ENCODE measurements at places on chromosomes 7 and 10.

GRCh38 chr7:4226524-4226882 is 455.6 kb upstream of the FOXK1 start:
- DNase-seq = no peak

DNA sequence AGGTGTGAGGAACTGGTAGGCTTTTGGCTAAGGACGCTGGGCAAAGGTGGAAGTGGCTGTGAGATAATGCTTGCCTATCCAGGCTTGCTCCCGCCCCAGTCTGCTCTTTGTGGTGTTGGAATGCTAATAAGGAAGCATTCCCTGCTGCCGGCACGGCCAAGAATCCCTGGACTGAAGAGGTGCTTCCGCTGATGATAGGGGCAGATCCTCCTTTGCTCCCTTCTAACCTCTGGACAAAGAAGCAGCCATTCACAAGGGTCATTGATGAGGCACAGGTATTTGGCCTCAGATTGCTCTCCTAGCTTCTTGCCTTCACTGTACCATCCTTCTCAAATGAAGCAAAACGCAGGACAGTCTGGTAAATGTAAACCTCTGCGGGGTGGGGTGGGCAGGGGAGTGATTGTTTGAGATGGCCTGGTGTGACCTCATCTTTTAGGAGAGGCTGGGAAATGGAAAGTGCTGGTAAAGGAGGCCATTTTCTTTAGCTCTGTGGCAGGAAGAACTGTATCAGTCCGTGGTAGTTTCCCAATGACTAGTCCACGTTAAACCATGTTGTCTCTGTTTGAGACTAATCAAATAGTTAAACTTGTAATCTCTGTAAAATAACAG is 1.7 kb downstream of the PGAM1 start:
- DNase-seq = no peak

DNA sequence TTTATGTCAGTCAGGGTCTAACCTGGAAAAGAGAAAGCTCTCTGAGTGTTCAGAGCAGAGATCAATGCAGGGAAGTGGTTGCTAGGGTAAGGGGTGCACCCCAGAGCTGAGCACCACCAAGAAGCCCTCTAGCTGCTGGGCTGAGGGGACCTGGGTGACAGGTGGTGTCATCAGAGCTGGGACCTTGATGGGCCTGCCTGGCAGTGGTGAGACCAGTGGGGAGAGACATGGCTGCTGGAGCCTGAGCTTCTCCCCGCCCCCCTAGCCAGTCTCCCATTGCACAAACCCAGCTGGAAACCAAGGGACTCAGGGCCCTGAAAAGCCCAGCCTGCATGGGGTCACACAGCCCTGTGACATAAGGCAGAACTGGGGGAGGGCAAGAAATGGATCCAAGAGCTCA is 49.1 kb upstream of the OSBPL3 start:
- no peak for DNase-seq

DNA sequence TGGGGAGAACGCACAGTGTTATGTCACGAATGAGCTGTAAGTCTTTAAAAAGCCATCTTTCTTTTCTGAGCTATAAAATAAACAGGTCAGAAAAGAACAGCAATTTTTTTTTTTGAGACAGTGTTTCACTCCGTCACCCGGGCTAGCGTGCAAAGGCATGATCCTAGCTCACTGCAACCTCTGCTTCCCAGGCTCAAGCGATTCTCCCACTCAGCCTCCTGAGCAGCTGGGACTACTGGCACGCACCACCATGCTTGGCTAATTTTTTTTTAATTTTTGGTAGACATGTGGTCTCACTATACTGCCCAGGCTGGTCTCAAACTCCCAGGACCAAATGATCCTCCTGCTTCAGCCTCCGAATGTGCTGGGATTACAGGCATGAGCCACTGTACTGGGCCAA is 58.6 kb downstream of the PPP1R3C start:
- no peak for DNase-seq

- no peak for DNase-seq
Measured at GRCh38 chr7:94178230-94178629, 174.1 kb upstream of the BET1 start.

DNA sequence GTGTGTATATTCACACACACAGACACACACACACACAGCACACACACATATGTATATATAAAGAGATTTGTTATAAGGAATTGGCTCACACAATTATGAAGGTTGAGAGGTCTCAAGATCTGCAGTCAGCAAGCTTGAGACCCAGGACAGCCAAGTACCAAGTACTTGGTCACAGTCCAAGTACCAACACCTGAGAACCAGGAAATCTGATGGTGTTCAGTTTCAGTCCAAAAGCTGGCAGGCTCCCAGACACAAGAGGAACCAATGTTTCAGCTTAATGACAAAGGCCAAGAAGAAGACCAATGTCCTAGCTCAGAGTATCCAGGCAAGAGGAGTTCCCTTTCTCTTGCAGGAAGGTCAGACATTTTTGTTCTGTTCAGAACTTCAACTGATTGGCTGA is 780.2 kb downstream of the MAGI2 start:
- no peak for DNase-seq

- no peak for DNase-seq
Measured at GRCh38 chr7:44767134-44767911, 18.7 kb downstream of the ZMIZ2 start.

DNA sequence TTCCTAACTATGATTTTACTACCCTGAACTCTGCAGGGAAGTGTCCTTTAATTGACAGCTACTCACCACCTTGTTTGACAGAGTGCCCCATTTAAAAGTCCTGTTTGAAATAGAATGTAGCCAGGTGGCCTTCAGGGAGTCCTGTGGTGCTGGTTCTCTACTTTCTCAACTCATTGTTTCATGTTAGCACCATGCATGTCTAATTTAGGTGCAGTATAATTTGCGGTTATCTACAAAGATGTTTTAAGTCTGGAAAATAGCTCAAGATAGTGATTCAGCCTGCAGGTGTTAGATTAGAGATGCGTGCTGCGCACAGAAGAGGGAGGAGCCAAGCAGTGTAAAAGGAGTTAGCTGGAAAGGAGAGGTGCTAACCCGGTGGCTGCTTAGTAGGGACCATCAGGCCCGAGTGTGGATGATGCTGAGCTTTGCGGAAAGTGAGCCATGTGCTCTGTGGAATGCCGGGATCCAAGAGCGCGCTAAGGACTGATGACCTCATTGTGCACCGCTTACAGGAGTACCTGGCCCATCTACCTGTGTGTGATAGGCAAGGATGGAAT is 1.2 kb downstream of the CCM2 start:
- no peak for DNase-seq

Measured in activated CD8-positive, alpha-beta memory T cell treated with anti-CD3 and anti-CD28 coated beads for 1 hour (primary cell).